ENCODE measurements at places on chromosomes 5 and 9.

DNA sequence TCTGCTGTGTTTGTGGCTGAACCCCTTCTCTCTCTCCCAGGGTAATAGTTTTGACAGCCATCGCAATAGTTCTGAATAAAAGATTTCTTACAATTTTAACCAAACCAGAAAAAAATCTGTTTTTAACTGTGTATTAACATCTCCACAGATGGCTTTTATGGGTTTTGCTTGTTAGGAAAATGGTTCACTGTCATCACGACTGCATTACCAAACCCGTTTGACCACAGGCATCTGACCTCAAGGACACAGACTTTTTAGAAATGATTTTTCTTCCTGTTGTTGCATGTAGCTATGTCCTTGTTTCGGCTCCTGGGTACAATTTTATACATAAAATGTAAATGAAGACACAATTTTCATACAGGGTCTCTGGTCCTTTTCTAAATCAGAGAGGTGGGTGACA lies 316.1 kb downstream of the IRX1 start:
- DNase-seq, result no peak

DNA sequence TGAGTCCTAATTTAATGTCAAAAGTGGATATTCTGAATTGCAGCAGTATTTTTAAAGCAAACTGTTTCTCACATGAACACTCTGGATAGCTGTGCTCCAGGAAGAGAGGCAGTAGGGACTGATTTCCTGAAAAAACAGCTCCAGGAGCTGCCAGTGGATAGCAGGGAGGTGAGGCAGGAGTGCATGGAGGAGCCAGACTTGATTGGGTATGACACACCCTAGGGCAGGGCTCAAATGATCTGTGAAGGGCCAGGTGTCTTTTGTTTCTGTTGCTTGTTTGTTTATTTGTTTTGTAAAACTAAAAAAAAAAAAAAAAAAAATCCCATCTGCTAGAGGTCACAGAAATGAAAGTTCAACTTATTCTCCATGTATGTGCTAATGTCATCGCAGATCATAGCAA lies 83.4 kb downstream of the ADRB2 start:
- DNase-seq, result no peak

GRCh38 chr9:136734837-136735496 lies 7.8 kb downstream of the LCN10 start:
- DNase-seq, result no peak

GRCh38 chr9:37575511-37575914 lies 667 bp downstream of the FBXO10 start:
- no peak for DNase-seq

DNA sequence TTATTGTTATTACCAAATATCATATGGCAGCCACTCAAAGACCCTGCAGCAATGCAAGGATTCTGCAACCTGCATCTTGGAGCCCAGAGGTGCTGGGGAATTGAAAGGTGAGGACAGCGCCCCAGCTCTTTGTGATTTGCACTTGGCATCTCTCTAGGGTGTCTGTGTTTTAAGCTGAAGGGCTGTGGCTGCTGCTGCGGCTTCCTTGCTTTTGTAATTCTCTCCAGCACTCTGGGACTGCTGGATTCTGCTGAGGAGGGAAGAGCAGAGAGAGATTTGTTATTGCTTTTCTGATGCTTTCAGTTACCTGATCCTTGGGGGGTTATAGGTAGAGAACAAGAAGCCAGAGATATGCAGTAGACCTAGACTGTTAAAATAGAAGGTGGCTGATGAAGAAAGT lies 562.4 kb downstream of the EBF1 start:
- DNase-seq, result no peak

GRCh38 chr5:33423018-33423630 lies 17.6 kb upstream of the TARS1 start:
- no peak for DNase-seq
